NCI-H1417 treated with DMSO at 0.1 percent for 48 hours (cell line): ENCODE measurements at places on chromosomes 6 and 20.

GRCh38 chr6:30441171-30441570 is 48.1 kb upstream of the HLA-E start:
- DNase-seq: no peak

DNA sequence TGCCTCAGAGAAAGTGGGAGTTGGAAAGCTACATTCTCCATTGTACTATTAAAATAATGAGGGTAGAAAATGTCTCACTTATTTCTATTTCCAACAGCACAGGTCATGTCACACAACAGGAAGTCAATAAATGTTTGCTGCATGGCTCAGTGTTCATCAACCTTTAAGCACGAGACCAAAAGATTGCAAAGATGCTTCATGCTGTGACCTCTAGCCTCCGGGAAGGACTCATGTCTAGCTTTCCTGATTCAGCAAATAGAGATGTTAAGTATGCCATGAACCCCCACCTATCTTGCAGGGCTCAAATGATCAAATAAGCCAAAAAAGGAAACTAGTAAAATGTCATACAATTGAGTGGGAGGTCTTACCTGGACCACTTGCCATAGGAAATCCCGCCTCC is 57.4 kb downstream of the NCOA6 start:
- DNase-seq: no peak

DNA sequence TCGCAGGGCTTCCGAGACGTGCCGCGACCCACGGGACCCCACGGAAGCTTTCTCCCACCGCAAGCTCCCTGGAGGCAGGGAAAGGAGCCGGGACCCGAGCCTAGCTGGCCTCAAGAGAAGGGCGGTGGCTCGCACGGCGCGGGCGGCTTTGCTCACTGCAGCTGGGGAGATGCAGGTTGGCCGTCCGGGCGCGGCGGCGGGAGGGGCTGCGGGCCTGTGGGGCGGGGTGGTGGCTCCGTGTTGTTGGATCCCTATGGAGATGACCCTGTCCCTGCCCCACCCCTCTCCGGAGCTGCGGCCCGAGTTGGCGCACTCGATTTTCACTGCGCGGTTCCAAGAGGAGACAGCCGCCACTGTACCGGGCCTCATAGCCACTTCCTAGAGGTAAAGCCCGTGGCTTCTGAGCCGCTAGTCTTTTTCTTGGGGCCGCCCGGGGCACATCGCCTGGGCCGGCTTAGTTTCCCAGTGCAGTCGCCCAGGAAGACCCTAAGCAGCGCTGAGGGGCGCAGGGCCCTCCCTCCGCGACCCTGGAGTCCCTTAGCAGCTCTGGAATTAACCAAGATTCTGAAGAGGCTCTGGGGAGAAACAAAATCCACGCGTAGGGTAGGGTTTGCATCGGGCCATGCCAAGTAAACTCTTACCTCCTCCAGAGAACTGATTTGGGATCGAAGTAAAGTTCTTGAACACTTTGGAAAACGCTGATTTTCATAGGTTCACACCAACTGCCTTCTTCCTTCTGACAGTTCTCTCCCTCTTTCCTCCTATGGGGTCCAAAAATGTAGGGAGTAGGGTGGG is at the start of gene ECT2L:
Gene ECT2L, plus strand, starts transcription at position 279 of the 795 bp plus-strand sequence. CDS start 17,188 bp downstream, outside the sequence.
- no peak for DNase-seq

DNA sequence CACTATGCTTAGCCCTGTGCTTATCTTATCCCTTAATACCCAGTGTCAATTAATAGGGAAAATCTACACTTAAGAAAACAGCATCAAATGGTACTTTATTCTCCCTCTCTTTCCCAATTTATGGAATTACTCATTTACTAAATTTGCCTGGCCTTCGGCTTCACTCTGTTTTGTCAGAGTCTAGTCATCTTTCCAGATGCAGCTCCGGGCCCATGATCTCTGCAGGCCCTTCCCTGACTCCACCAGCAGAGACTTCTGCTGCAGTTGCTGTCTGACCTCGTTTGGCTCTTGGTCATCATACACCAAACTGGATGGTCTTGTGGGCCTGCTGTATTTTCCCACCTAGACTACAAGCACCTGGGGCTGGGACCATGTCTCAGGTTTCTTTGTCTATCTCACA is 27.4 kb downstream of the MRS2 start:
- no peak for DNase-seq

- no peak for DNase-seq
Observed at GRCh38 chr20:58498470-58499068, 16.6 kb downstream of the APCDD1L start.

- DNase-seq: no peak
Observed at GRCh38 chr20:47173596-47174216, 182.8 kb downstream of the ZMYND8 start.

GRCh38 chr6:73728548-73729205 is 32.7 kb downstream of the CD109 start:
- no peak for DNase-seq

DNA sequence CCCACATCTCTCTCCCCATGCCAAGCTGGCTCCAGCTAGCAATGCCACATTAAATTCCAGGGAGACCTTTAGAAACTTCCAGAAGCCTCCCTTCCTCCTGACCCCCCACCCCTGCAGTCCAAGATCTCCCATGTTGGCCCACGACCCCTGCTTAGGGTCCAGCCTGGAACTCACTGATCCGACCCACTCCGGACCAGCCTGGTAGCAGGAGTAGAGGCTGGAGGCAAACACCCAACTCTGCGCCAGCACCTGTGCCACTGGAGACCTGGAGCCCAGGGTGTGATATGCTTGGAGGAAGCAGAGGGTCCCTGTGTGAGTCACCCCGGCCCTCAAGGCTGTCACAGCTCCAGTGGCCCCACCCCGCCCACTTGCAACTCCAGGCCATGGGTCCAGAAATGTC is 3.3 kb upstream of the ULBP1 start:
- no peak for DNase-seq

- no peak for DNase-seq
Observed at GRCh38 chr6:147577488-147577887, 69.0 kb downstream of the SAMD5 start.
